Activated naive CD8-positive, alpha-beta T cell treated with anti-CD3 and anti-CD28 coated beads for 36 hours (primary cell): ENCODE measurements at places on chromosomes 1 and 21.
A peak's percentile ranks its signal among the peaks of the same experiment; 100 is the strongest.

DNA sequence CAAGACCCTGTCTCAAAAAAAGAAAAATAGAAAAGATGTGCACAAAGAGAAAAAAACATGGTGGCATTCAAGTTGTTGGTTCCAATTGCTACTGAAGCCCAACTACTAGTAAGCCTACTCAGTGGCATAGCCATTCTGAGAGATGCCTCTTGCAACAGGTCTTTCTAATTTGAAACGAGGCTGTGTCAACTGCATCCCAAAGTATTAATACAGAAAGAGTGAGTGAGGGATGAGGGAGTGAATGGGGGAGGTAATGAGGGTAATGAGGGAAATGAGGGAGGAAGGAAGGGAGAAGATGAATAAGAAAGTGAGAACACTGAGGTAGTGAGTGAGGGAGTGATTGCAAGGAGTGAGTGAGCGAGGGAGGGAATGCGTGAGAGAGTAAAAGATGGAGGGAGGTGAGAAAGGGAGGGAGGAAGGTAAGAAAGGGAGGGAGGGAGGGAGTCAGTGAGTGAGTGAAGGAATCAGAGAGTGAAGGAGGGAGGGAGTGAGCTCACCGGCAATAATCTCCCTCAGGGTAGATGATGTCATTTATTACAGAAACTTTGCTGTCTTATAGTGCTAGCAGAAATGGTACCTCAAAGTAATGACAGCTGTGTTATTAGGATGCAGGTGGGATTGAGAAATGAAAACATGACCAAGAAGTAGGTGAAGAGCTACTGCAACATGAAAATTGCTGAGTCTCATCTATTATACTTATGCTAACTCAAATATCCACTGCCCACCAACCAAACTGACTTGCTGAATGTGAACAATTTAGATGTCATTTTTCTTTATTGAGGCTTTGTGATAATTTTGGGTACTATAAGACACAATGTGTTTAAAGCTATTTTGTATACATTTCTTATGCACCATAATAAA is 75.6 kb upstream of the ADAM30 start:
- no peak for DNase-seq
- no peaks in the 10 kb centered on the region for H3K27me3 ChIP-seq
- peaks cover 10% of the 10 kb centered on the region for H3K36me3 ChIP-seq
- no peak overlapping the region for H3K27ac ChIP-seq
- peaks cover 6% of the 10 kb centered on the region for H3K4me1 ChIP-seq
- H3K4me3 ChIP-seq = no peak overlapping the region

GRCh38 chr21:28167366-28167765 is 825.3 kb downstream of the LTN1 start:
- no peaks in the 10 kb centered on the region for H3K4me1 ChIP-seq
- H3K36me3 ChIP-seq = no peaks in the 10 kb centered on the region
- H3K4me3 ChIP-seq = no peak overlapping the region
- DNase-seq = no peak
- no peak overlapping the region for H3K27ac ChIP-seq

- H3K27me3 ChIP-seq = no peaks in the 10 kb centered on the region
- no peak overlapping the region for H3K4me3 ChIP-seq
- no peak for DNase-seq
- peak overlapping the region; percentile 17 for H3K27ac ChIP-seq
- peaks cover 54% of the 10 kb centered on the region for H3K4me1 ChIP-seq
Measured at GRCh38 chr1:229619614-229620013, 6.3 kb downstream of the TAF5L start.

DNA sequence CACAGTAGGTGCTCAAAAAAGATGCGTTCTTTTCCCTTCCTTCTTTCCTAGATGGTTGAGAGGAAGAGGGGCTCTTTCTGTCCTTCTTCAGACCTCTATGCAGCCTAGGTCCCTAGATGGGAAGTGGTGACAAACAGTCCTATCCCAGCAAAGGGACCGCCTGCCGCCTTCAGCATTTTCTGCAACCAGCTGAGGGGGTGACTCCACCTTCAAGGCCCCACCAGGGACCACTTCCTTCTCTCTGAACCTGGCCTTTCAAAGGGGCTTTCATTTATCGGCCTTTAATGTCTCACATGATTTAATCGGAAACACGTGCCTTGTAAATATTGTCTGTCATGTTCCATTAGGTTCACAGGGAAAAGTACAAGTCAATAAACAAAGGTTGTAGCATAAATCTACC is 32.6 kb downstream of the GLIS1 start:
- no peaks in the 10 kb centered on the region for H3K36me3 ChIP-seq
- no peaks in the 10 kb centered on the region for H3K4me1 ChIP-seq
- H3K27me3 ChIP-seq = peaks cover 3% of the 10 kb centered on the region
- no peak for DNase-seq

GRCh38 chr1:7380712-7381111 is 390.4 kb upstream of the VAMP3 start:
- H3K27ac ChIP-seq = no peak overlapping the region
- no peak for DNase-seq
- H3K4me1 ChIP-seq = no peaks in the 10 kb centered on the region
- no peak overlapping the region for H3K4me3 ChIP-seq
